Adrenal gland (tissue), 19 donors: ENCODE measurements at places on chromosomes 7 and 10. TPM values are rescaled to one million over a fixed set of nuclear protein-coding genes. Genes with fewer than 3 reads are reported as not detected.

Gene NPSR1
- not detected for total RNA-seq

Gene NXPH1
- total RNA-seq: 56.6 TPM

Gene AMZ1
- total RNA-seq: 0.36 TPM

Gene CSGALNACT2
- 11.3 TPM for total RNA-seq

Gene SEMA3A
- total RNA-seq: 0.88 TPM

Gene LRWD1
- 15.2 TPM for total RNA-seq

Gene LBX1
- total RNA-seq: not detected

Gene FAM180A
- 2.7 TPM for total RNA-seq

Gene HOXA7
- 21.8 TPM for total RNA-seq

Gene KCNMA1
- 16.4 TPM for total RNA-seq

Gene HTRA1
- 8.5 TPM for total RNA-seq

Gene SPOCK2
- 43.1 TPM for total RNA-seq

Gene GJD4
- total RNA-seq: not detected

Gene C10orf143
- 5.5 TPM for total RNA-seq

Gene CFAP69
- total RNA-seq: 5.6 TPM

Gene COL26A1
- total RNA-seq: 6.6 TPM

Gene GRM3
- 0.88 TPM for total RNA-seq

Gene AQP1
- 47.2 TPM for total RNA-seq

Gene PDZD7
- total RNA-seq: 0.60 TPM

Gene SPDYE11
- total RNA-seq: not detected

Gene CPEB3
- total RNA-seq: 5.1 TPM

Gene OR2A1
- not detected for total RNA-seq

Gene AKR1D1
- not detected for total RNA-seq

Gene EVX1
- 1.3 TPM for total RNA-seq

Gene LRMDA
- 89.7 TPM for total RNA-seq

Gene TBX20
- not detected for total RNA-seq

Gene CDHR1
- total RNA-seq: 0.40 TPM
